WTC11 (cell line): ENCODE measurements at places on chromosomes 1 and 21.

DNA sequence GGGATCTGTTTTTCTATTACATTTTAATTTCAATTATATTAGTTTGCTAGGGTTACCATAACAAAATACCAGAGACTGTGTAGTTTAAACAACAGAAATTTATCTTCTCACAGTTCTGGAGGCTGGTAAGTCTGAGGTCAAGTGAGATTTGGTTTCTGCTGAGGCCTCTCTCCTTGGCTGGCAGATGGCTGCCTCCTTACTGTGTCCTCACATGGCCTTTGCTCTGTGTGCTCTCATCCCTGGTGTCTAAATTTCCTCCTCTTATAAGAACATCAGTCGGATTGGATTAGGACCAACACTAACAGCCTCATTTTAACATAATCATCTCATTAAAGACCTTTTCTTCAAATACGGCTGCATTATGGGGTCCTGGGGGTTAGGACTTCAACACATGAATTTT lies 195.2 kb upstream of the CHODL start:
- DNase-seq = no peak

GRCh38 chr1:216464489-216464888 lies 41.2 kb upstream of the USH2A start:
- DNase-seq = no peak

- DNase-seq = no peak
These were observed 17.5 kb upstream of the MTARC1 start for GRCh38 chr1:220769205-220769604.

DNA sequence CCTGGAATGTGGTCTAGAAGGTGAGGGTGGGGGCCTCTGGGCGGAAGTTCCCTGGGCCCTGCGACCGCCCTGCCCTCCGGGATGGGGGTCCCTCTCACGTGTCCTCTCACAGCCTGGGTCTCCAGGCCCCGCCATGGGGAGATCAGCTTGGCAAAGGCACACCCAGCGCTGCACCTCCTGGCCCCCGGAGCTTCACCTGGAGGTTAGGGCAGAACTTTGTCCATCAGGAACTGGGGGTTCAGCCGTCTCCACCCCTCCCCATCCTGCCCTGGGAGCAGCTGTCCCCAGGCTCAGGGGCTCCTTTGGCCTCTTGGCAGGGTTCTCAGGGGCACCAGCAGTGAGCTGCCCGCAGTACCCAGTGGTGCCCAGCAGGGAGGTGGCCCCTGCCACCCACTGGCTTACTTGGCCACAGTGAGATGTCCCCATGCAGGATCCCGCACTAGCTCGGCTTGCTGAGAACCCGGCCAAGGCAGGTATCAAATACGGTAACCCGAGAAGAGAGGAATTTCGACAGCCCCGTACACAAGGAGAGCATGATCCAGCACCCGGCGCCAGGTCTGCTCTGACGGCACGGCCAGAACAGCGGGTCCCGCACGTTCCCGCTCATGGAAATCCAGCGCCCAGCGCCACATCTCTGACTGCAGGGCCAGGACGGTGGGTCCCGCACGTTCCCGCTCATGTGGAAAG lies 36.7 kb downstream of the RRP1 start:
- DNase-seq = peak; percentile 54

GRCh38 chr1:3329640-3330281 lies 124.7 kb upstream of the ARHGEF16 start:
- DNase-seq = no peak

GRCh38 chr21:18151046-18151445 lies 93.6 kb upstream of the CHODL start:
- DNase-seq = no peak

DNA sequence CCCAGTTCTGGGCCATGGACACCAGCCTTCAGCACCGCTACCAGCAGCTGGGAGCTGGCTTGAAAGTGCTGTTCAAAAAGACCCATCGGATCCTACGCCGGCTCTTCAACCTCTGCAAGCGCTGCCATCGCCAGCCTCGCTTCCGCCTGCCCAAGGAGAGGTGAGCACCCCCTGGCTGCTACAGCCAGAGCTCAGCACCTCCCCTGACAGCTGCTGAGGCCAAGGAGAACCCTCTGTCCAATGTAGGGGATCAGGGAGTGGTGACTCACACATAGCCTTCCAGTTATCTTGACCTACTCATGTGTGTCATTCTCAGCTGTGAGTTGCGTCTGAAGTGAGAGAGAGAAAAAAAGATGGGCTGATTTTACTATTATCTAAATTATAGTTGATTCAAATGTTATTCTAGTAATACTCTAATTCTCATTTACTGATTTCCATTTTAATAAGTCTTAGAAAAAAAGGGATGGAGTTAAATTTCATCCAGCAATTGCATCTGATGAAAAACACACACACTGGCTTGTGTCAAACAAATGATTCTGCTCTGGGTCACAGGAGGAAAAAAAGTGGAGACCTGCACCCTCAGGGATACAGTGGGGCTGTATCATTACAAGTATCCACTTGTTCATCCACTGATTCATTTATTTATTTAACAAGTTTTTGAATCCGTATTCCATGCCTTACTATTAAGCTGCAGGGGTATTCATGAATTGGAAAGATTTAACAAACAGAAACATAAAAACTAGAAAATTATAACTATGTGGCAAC lies 108.0 kb downstream of the BRINP2 start:
- DNase-seq = peak; percentile 22

- peak; percentile 73 for DNase-seq
These were observed 182.9 kb upstream of the KCND3 start for GRCh38 chr1:112172294-112172882.

- DNase-seq = no peak
These were observed 304.2 kb upstream of the PROX1 start for GRCh38 chr1:213683529-213683928.

DNA sequence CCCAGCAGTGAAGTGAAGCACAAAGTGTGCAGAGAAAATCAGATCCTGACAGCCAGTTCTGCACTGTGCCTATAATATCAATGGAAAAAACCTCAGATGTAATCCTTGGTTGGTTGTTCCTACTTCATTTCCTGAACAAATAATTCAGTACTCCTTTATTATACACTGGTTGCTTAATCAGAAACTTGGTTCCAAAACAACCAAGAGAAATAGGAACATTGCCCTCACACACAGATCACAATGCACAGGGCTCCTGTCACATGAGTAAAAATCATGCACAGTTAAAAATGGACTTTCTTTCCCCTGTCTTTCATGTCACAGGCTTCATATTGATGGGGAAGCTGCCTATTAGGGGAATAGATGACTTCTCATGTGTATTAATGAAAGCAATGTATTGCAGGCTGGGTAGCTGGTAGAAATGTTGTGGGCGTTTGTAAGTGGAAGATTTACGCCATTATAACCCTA lies 9.7 kb downstream of the DNASE2B start:
- no peak for DNase-seq

GRCh38 chr1:200384818-200385390 lies 24.9 kb downstream of the ZNF281 start:
- no peak for DNase-seq

DNA sequence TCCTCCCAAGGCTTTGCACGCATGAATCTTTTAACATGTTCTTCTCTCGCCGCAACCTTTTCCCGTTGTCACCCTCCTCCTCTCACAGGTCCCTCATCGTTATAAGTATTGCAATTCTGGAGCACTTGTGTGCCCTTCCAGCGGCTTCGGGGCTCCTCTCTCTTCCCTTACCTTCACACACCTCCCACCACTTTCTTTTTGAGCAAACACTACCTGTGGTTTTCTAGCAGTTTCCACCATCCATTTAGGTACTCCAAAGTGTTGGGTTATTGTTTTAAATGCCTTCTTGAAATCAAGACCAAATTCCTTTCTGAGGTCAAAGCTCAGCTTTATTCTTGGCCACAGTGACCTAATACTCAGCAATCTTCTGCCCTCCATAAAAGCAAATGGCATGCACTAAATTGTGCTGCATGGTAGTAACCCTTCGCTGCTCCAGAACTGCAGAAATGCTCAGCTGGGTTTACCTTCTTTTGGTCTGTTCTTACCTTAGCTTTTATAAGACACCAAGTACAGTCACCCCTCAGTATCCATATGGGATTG lies 472.4 kb downstream of the SETD4 start:
- no peak for DNase-seq

DNA sequence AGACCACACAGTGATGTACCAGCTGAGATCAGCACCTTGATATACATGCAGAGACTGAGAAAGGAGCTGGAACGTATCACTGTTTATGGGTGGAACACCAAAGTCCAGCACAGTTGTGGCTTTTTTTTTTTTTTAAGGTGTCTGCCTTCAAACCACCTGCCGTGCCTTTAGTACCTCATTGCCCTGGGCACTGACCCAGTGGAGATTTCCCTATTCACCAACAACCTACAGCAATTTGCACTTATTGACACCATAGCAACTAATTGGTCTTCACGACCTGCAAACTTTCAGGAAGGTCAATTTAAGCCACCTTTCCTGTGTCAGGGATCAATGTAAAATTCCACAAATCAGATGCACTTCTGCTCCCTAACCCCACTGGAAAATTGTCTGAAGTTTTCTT lies 181.6 kb upstream of the ADGRL2 start:
- no peak for DNase-seq

- no peak for DNase-seq
These were observed 120.4 kb upstream of the GREM2 start for GRCh38 chr1:240732390-240732789.

DNA sequence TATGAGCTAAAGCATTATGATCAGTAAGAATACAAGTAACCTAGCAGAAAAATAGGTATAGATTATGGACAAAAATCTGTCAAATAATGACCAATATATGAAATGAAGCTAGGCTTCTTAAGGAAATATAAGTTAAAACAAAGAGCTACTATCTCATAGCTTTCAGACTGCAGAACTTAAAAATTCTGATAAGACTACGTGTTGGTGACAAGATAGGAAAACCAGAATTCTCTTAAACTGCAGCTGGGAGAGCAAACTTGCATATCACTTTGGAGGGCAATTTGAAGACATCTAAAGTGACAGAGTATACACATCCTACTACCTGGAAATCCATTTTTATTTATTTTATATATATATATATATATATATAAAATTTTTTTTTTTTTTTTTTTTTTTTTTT lies 65.5 kb downstream of the LTN1 start:
- DNase-seq = no peak

- no peak for DNase-seq
These were observed 36.5 kb downstream of the ARHGEF10L start for GRCh38 chr1:17575797-17576518.

- no peak for DNase-seq
These were observed 2.3 kb upstream of the EPS8L3 start for GRCh38 chr1:109765896-109766615.

DNA sequence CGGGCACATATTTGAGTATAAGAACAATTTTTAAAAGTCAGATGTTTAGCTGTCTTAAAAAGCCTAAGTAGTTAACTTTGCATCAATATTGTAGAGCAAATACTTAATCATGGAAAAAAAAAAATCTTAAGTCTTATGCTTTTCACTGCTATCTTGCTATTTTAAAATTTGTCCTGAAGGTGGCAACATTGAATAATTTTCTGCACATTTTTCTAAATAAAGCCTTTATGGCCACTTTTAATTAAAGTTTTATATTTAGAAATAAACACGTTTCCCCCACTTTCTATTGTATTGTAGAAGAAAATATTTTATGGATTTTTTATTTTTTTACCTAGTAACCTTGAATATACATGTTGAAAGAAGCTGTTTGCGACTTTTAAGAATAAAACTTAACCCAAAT lies 198.8 kb downstream of the AMY1C start:
- DNase-seq = no peak

DNA sequence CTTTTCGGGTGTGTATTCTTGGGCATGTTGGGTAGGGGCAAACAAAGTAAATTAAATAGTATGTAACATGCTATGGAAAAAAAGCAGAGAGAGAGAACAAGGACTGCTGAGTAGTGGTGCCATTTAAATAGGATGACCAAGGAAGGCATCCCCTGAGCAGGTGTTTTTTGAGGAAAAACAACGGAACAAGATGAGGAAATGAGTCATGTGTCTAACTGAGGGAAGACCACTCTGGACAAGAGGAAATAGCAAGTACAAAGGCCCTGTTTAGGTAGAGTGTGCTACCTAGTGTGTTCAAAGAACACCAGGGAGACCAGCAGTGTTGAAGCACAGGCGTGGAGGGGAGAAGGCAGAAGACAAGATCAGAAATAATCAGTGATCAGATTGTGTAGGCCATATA lies 20.1 kb upstream of the GUCA2A start:
- DNase-seq = no peak
